ENCODE measurements at places on chromosomes 7 and 10.

DNA sequence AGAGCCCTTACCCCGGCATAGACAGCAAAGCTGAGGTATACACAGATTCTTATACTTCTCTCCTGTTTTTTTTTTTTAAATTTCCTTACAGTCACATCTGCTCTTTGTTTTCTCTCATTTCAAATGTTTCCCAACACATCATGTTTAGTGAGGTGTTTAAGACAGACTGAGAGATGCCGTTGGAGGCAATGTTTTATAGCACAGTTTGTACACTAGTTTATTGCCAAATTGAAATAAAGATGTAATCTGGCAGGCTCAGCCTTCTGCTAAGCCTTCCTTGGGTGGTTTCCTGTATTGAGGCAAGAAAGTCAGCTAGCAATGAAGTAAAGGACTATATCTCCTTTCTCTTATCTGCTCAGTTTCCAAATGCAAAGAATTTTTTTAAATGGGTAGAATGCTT lies 393.4 kb downstream of the SORCS1 start:
- DNase-seq: no peak

DNA sequence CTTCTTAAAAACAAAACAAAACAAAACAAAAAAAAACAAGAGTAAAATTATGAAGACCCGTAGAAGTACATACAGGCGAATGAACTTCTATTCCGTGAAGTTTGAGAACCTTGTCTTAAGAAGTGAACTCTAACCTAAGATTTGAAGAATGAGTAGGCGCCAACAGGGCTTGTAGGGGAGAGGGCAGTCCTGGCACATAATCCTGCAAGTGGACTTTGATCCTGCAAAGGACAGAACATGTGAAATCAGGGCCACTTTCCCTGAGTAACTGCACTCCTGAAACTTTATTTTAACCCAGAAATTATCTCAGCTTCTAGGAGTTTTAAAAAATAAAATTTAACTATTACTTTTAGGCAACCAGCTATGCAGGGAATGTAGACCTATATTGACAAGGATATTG lies 62.0 kb downstream of the GNAT3 start:
- DNase-seq: no peak

DNA sequence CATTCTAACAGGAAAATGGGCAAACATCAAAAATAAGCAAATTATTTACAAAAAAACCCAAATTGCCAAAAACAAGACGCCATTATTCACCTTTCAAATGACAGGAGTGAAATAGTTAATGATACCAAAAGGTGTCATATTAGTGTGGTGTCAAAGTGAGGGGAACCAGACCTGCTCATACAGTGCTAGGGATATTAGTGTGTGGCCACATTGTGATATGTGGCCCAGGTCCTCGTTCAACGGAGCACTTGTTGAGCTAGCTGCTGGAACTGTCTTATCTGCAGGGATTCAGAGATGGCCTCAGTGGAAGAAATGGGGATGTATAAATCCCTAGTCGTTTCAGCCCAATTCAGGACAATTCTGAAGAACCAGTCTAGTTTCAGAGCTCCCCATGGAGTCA lies 41.2 kb downstream of the GPR85 start:
- DNase-seq: no peak

DNA sequence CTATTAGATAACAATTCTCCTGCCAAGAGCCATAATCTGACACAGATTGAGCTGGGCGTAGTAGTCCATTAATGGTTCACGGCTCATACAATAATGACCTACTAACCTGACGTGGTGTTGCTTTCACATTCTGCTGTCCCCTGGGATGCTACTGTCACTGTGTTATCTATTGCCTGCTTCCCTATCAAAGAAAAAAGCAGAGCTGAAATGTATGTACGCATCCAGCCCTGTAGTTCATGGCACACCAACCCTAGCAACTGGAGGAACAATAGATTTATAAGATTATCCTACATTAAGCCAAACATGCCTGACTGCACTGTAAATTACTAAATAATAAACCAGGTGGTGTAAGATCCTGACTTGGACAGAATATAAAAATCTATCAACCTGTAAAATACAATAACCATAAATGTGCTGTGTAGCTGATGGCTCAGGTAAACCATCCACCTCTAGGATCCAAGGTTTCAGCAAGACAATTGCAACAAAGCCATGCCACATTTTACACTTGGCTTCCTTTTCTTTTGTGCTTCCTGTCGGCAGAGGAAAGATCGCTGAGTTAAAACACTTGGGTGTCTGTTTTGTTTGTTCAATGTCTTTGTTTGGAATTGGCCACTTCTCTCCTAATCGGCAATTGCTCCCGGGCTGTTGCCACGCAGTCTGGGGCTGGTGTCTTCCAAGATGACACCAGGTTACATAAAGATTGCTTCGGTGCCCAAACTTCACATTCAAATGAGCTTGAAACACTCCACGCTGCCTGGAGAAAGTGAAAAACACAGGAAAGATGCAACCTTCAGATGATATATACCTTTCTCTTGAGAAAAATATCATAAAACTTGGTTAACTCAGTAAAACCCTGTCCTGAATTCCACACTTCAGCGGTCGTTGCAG lies 143.9 kb upstream of the MGMT start:
- DNase-seq: no peak

- DNase-seq: no peak
Observed at GRCh38 chr7:121082400-121083101, 94.0 kb downstream of the CPED1 start.

DNA sequence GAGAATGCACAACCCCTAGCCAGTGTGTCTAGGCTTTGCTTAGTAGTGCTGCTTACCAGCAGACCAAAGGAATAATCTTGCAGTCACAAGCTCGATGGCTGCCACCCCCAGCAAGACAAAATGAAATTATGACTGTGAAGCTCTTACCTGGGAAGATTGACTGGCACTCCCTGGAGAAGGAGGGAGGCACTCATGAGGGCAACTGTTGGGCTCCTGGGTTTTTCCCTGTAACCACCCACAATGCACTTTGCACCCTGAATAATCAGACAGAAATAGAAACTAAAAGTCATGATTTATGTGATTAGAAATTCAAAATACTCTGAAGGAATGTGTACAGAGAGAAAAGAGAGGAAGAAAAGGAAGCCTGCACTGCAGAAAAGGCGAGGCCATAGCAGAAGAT lies 144.3 kb upstream of the DGKB start:
- no peak for DNase-seq

GRCh38 chr10:37948210-37948609 lies 28.2 kb downstream of the ZNF25 start:
- no peak for DNase-seq

DNA sequence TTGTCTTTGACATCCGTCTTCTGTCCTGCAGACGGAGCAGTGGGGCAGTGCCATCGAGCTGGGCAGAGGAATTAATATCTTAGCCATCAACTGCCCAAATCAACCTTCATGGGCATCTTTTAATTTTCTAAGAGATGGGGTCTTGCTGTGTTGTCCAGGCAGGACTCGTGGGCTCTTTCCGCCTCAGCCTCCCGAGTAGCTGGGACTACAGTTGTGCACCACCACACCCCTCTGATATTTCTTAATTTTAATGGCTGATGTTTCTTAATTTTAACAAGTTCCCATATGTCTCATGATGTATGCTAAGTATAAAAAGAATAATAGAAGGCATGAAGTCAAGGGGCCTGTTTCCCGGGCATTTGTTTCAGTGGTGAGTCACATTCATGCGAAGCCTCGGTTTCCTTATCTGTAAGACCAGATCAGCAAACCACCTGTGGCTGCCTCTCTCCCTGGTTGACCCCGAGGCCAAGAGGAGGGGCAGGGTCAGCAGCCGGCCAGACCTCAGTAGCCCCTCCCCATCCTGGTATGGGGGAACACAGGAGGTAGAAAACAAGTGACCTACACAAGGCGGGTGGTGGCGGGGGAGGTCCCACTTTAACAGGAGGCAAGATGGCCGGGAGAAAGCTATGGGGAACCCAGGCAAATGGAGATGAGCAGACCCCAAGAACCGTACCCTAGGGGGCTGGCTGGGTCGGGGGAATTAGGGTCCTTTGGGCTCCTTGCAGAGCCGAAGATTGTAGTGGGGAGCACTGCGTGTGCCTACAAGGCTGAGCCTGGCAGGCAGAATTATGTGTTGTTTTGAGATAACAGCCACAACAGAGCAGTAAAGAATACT lies 85.5 kb downstream of the CUX1 start:
- DNase-seq: no peak

- no peak for DNase-seq
Observed at GRCh38 chr7:16891338-16891737, 9.6 kb upstream of the AGR3 start.

DNA sequence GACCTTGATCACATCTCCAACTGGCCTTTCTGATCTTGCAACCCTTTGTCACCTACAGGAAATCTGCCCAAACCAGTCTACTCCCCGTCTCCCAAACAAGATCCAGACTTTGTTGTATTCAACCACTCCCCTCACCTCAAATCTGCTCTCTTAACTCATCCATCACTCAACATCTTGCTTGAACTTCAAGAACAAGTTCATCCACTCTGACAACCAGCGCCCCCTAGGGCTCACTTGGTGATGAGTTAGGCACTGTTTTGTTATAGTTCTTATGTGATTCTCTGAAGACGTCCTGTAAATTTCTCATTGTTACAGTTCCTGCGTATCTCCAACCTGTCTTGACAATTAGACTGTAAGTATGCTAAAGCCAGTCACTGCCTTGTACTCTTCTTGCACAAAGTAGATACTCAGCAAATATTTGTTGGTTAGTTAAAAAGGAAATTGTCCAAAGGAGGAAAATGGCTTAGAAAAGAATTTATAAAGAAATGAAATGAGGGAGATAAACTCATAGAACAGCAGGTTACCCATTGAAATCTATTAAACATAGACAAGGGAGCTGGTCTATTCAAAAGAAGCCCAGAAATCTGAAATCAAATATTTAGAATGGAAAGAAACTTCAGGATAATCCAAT lies 5.3 kb downstream of the FRMD4A start:
- DNase-seq: no peak
